ENCODE measurements at places on chromosomes 1 and 21. TPM values are rescaled to one million over a fixed set of nuclear protein-coding genes. Genes with fewer than 3 reads are reported as not detected.

ICOSLG gene
- polyA plus RNA-seq = 8.8 TPM

DNA sequence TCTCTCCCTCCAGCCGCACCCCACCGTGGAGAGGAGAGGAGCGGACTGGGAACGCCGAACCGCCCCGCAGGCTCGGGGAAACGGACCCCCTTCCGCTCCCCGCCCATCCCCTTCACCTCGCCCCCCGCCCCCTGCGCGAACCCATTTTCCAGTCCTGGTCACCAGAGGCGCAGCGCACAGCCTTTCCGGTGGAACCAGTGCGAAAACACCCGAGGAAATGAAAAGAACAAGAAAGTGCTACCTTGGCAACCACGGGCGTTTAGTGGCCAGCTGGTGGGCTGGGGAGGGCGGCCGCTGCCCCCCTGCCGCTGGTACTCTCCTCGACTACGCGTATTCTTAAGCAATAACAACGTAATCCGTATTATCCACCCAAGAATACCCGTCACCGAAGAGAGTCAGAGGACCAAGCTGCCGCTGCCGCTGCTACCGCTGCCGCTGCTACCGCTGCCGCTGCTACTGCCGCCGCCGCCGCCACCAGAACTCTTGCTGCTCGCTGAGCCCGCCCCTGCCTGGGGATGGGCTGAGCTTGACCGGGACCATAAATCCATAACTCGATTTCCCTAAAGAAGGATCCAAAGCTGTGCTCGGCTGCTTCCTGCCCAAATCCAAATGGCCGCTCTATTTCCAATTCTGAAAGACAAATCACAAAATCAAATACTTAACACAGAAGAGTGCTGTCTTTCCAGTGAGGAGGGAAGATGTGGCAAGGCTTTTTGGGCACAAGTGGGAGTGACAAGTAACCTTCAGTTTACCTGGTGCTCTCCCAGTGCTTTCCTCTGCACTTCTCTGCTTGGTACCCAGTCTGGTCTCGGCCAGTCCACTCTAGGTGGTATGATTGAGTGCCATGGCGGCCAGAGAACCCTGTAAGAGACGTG lies 125.2 kb upstream of the DPYD start:
- no peak for DNase-seq

DNA sequence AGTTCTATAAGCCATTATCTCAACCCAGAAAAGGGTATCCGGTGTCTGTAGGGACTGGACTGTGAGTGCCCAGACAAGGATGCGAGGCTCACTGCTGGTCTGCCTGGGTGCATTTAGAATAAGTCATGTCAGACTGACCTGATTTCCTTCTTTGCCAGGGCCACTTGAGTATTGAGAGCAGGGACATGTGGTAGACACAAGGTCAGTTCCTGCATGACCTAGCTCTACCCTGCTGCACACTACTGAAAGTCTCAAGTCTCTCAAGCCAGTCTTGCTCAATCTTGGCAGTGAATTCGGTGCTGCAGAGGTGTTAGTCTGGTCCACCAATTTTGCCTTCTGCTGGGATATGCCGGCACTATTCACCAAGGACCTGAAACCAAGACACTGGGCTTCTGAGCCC lies 180.1 kb downstream of the C1orf94 start:
- DNase-seq = no peak

DNA sequence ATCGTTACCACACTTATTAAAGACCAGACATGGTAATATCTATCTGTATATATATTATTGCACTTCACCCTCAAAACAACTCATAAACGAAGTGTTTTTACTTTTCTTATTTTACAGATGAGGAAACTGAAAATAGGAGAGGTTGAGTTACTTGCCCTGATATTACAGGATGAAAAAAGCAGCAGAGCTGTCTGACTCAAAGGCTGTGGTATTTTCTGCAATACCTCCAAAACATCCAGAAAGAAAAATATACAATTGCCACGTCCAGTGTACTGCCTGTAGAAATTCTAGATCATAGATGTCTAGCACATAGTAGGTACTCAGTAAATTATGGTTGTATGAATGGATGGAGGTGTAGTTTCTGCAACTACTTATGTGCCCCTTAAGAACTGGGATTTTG lies 5.2 kb upstream of the TARBP1 start:
- no peak for DNase-seq

DIO1 gene
- polyA plus RNA-seq = 10.3 TPM
